ENCODE measurements at places on chromosomes 4 and X. TPM values are rescaled to one million over a fixed set of nuclear protein-coding genes. Genes with fewer than 3 reads are reported as not detected.

CCNA2 gene
- 59.1 TPM for total RNA-seq

CITED1 gene
- not detected for total RNA-seq

WAS gene
- 0.16 TPM for total RNA-seq

SCRG1 gene
- total RNA-seq: not detected

LGI2 gene
- total RNA-seq: not detected

- no peak for DNase-seq
Observed at GRCh38 chrX:27675493-27675892, 85.3 kb downstream of the DCAF8L2 start.

- DNase-seq: no peak
Observed at GRCh38 chr4:122879001-122879400, 43.4 kb downstream of the NUDT6 start.

GRCh38 chrX:38870361-38870895, 69.2 kb downstream of the MID1IP1 start:
- no peak for DNase-seq

DNA sequence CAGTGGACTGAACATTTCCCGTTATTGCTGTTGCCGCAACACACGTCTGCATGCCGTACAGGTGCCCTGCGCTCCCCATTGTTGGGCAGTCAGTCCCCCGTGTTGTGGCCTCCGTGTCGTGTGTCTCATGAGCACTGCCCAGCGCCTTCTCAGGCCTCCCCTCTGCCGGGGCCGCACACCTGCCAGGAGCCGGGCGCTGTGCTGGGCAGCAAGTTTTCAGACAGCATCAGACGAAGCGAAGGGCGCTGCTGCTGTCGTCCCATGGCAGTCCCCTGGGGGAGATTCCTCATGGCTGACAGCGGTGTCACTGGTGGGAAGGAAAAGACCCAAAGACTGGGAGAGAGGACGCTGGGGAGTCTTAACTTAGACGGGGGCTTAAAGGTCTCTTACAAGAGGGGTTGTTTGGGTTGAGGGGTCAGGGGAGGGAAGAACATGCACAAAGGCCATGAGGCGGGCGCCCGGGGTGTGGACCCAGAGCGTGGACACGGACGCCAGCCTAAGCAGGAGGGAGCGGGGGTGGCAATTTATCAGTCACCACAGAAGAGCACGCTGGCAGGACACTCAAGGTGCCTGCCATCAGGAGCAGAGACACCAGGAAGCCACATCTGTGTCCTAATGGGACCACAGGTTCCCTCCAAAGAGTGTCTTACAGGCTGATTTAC, 47.3 kb downstream of the RGS12 start:
- no peak for DNase-seq

All from HFFc6 (cell line).